ENCODE measurements at places on chromosomes 1 and 21. TPM values are rescaled to one million over a fixed set of nuclear protein-coding genes. Genes with fewer than 3 reads are reported as not detected.

GRCh38 chr1:3539707-3540425 is 71.4 kb downstream of the MEGF6 start:
- H3K27ac ChIP-seq = no peak overlapping the region
- no peaks in the 10 kb centered on the region for H3K36me3 ChIP-seq
- H3K4me1 ChIP-seq = no peaks in the 10 kb centered on the region
- no peak for DNase-seq
- no peaks in the 10 kb centered on the region for H3K27me3 ChIP-seq

GRCh38 chr1:16122350-16122881 is 33.5 kb downstream of the EPHA2 start:
- H3K4me3 ChIP-seq = no peak overlapping the region
- no peak overlapping the region for H3K27ac ChIP-seq
- no peaks in the 10 kb centered on the region for H3K27me3 ChIP-seq
- no peak for DNase-seq

DNA sequence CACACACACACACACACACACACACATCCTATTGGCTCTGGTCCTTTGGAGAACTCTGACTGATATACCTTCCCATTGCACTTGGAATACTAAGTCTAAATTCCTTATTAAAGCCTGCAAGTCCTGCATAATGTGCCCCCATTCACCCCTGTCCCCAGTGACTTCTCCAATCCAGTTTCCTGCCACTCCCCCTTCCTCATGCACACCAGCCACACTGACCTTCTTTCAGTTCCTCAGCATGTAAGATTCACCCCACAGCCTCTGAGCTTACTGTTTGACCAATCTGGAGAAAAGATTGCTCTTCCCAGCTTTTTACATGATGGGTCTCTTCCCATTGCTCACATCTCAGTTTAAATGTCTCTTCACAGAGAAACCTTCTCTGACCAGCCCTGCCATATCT is 146.6 kb downstream of the TBX15 start:
- H3K27ac ChIP-seq = peak overlapping the region; percentile 29
- no peaks in the 10 kb centered on the region for H3K36me3 ChIP-seq
- no peaks in the 10 kb centered on the region for H3K27me3 ChIP-seq
- no peak for DNase-seq
- H3K4me1 ChIP-seq = no peaks in the 10 kb centered on the region

GRCh38 chr21:33677450-33677849 is 35.1 kb downstream of the ITSN1 start:
- no peak overlapping the region for H3K27ac ChIP-seq
- H3K36me3 ChIP-seq = no peaks in the 10 kb centered on the region
- no peak for DNase-seq
- H3K27me3 ChIP-seq = no peaks in the 10 kb centered on the region
- no peak overlapping the region for H3K4me3 ChIP-seq
- H3K4me1 ChIP-seq = peaks cover 27% of the 10 kb centered on the region

DNA sequence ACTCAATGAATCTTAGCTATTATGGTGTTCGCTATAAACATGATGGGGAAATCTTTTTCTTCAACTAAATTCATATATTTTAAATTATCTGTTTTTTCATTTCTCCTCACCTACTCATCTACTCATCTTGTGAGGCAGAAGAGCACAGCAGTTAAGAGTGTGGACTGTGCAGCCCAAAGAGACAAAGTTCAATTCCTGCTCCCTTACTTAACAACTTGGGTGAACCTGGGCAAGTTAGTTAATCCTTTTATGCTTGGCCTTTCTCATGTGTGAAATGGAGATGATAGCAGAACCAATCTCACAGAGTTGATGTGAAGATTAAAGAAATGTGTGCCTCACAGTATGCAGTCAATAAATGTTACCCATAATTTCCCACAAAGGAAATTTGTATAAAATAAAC is 168.2 kb downstream of the GPATCH2 start:
- no peak overlapping the region for H3K4me3 ChIP-seq
- no peak overlapping the region for H3K27ac ChIP-seq
- no peak for DNase-seq
- peaks cover 18% of the 10 kb centered on the region for H3K36me3 ChIP-seq

Gene C1orf56
- total RNA-seq = 6.3 TPM

Gene POU2F1
- 40.1 TPM for total RNA-seq

Gene A3GALT2
- not detected for total RNA-seq

DNA sequence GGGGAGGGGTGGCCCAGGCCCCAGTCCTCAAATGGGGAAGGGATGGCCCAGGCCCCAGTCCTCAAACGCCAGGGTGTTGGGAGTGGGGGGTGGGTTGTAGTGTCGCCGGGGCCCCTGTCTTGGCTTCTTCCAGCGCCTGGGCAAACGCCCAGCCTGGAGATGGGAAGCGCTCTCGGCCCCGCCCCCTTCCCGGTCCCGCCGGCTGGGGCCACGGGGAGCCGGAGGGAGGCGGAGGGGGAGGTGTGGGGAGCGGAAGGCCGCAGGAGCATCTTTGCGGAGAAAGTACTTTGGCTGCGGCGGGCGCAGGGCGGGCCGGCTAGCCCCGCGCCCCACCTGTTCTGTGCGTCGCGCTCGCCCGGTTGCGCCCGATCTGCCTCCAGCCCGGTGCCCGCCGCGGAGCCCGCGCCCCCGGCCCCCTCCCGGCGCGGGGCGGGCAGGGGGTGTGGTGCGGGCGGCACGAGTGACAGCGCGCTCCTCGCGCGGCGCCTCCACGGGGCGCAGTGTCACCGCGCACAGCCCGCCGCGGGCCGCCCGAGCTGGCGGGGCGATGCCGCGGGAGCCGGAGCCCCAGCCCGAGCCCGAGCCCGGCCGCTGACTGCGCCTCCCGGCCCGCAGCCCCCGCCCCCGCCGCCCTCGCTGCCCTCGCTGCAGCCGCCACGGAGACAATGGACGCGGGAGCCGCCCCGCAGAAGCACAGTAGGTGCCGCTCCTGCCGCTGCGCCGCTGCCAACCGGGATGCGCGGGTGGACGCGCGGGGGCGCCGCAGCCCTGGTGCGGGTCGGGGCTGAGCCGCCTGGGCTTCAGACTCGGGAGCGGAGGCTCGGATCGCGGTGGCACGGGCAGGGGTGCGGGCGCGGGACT is 31.1 kb upstream of the PEX10 start:
- DNase-seq = peak; percentile 41
- H3K27ac ChIP-seq = no peak overlapping the region
- H3K4me1 ChIP-seq = peaks cover 10% of the 10 kb centered on the region
- H3K36me3 ChIP-seq = no peaks in the 10 kb centered on the region
- no peak overlapping the region for H3K4me3 ChIP-seq

DNA sequence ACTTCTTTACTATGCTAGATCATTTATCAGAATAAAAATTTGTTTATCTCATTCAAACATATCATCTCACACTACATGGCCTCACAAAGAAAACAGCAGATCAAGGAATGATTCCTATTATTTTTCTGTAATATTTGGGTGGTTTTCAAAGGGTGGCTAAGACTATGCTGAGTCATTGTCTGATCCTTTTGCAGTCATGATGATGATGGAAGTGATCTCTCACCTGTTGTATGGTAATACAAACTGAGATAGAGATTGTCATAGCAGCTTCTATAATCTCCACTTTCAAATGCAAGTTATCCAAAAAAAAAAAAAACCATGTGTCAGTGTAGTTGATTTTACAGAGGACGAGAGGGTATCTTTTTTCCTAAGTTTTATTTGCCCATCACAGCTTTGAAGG is 37.2 kb upstream of the GBP5 start:
- no peak for DNase-seq
- H3K4me1 ChIP-seq = peaks cover 9% of the 10 kb centered on the region
- peaks cover 3% of the 10 kb centered on the region for H3K36me3 ChIP-seq
- H3K27me3 ChIP-seq = no peaks in the 10 kb centered on the region

- no peaks in the 10 kb centered on the region for H3K36me3 ChIP-seq
- no peak overlapping the region for H3K27ac ChIP-seq
- no peak overlapping the region for H3K4me3 ChIP-seq
- H3K27me3 ChIP-seq = no peaks in the 10 kb centered on the region
Measured at GRCh38 chr1:31505911-31506497, 70.3 kb upstream of the TINAGL1 start.

Gene THEM5
- total RNA-seq = not detected

Gene SUSD4
- total RNA-seq = 0.56 TPM

Gene UBL4B
- not detected for total RNA-seq

DNA sequence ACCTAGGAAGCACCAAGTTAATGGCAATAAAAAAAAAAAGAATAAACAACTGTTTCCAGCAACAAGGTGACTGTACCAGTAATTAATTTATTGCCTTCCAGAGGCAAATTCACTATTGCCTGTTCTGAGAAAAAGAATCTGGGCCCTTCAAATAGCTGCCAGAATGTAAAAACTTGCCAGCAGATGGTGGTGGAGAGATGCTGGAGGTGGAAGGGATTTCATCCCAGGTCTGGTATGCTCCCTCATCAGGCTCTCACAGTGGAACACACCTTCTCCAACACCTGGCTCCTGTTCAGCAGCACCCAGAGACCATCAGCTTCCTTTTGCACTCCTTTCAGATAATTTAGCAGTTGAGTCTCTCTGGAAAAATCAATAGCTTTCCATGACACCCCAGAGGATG is 792.9 kb upstream of the ADAMTS5 start:
- no peaks in the 10 kb centered on the region for H3K36me3 ChIP-seq
- peaks cover 22% of the 10 kb centered on the region for H3K4me1 ChIP-seq
- H3K4me3 ChIP-seq = no peak overlapping the region

GRCh38 chr1:17770983-17771382 is 15.8 kb downstream of the ACTL8 start:
- peaks cover 19% of the 10 kb centered on the region for H3K4me1 ChIP-seq
- no peak overlapping the region for H3K4me3 ChIP-seq
- no peak overlapping the region for H3K27ac ChIP-seq
- no peaks in the 10 kb centered on the region for H3K27me3 ChIP-seq
- H3K36me3 ChIP-seq = no peaks in the 10 kb centered on the region
- DNase-seq = no peak

Gene LDLRAD2
- 0.55 TPM for total RNA-seq

Gene DDOST
- 175 TPM for total RNA-seq

- H3K27me3 ChIP-seq = peaks cover 61% of the 10 kb centered on the region
- no peak overlapping the region for H3K4me3 ChIP-seq
- H3K4me1 ChIP-seq = no peaks in the 10 kb centered on the region
- H3K36me3 ChIP-seq = no peaks in the 10 kb centered on the region
- peak; percentile 66 for DNase-seq
Measured at GRCh38 chr1:29736582-29737188, 500.4 kb downstream of the PTPRU start.

GRCh38 chr1:53769780-53770179 is 30.8 kb upstream of the GLIS1 start:
- H3K4me1 ChIP-seq = peaks cover 9% of the 10 kb centered on the region
- no peak for DNase-seq
- no peak overlapping the region for H3K4me3 ChIP-seq
- no peak overlapping the region for H3K27ac ChIP-seq

- peaks cover 13% of the 10 kb centered on the region for H3K27me3 ChIP-seq
- H3K27ac ChIP-seq = no peak overlapping the region
- no peaks in the 10 kb centered on the region for H3K36me3 ChIP-seq
- H3K4me1 ChIP-seq = no peaks in the 10 kb centered on the region
- H3K4me3 ChIP-seq = no peak overlapping the region
- no peak for DNase-seq
Measured at GRCh38 chr1:22177354-22178003, 34.6 kb upstream of the WNT4 start.

- DNase-seq = no peak
- no peak overlapping the region for H3K27ac ChIP-seq
- H3K4me3 ChIP-seq = no peak overlapping the region
- no peaks in the 10 kb centered on the region for H3K27me3 ChIP-seq
Measured at GRCh38 chr1:89538361-89538760, 13.7 kb downstream of the LRRC8B start.

Gene KIF26B
- total RNA-seq = 6.2 TPM

DNA sequence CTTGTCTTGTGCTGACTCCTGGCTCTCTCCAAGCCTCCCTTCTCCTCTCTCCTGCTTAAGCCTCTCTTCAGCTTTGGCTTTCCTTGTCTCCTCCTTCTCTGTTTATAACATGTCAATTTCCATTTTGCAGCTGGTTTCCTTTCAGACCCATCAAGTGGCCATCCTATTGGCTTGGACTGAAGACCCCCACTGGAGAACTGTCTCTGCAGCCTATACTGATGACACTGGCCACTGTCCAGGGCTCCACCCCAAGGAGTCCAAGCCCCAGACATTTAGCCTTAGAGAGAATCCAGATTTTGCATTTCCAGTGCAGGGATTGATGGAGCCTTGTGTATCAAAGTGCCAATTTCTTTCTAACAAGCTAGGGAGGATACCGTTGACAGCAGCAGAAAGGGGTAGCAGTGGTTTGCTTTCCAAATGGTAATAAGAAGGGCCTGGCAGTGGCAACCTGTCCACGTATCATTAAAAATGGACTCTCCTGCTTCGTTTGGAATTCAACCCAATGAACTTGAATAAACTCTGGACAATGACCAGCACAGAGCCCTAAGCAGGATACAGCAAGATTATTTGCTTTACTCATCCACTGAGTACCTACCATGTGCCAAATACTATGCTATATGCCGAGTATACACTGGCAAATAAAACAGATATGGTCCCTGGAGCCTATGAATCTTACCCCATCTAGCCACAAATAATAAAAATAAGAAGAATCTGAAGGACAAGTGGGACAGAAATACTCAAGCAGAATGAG is 6.5 kb downstream of the OVAAL start:
- no peak overlapping the region for H3K27ac ChIP-seq
- no peaks in the 10 kb centered on the region for H3K27me3 ChIP-seq
- peaks cover 18% of the 10 kb centered on the region for H3K4me1 ChIP-seq
- DNase-seq = no peak
- H3K4me3 ChIP-seq = no peak overlapping the region
- no peaks in the 10 kb centered on the region for H3K36me3 ChIP-seq

DNA sequence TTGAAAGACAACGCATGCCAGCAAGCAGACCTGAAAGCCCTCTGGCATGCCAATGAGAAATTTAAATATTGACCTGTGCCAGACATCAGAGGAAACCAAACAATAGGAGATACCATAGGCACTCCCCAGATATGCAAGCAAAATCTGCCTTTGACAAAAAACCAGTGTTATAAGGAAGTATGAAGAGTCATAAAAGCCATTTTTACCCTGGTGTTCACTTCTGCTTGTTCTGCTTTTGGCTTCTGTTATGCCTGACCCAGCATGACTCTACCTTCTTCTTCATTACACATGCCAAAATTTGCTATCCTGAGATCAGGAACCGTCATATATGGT is 26.4 kb downstream of the NPHS2 start:
- no peaks in the 10 kb centered on the region for H3K4me1 ChIP-seq
- no peak overlapping the region for H3K27ac ChIP-seq
- DNase-seq = no peak
- no peak overlapping the region for H3K4me3 ChIP-seq
- no peaks in the 10 kb centered on the region for H3K36me3 ChIP-seq

DNA sequence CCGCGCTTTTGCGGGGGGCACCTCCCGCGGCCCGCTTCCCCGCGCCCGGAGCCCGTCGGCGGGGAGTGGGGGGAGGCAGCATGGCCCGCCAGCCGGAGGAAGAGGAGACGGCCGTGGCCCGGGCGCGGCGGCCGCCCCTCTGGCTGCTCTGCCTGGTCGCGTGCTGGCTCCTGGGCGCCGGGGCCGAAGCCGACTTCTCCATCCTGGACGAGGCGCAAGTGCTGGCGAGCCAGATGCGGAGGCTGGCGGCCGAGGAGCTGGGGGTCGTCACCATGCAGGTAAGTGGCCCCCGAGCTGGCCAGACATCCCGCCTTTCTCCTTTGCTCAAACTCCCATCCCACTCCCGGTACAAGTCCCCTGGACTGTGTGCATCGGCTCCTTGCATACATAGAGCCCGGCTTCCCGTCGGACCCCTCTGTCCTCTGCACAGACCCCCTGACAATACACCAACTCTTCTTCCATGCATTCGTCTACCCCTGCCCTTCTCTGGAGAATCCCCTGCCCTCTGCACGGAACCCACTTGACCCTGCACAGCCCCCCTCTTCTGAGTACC is 812 bp downstream of the CACHD1 start:
- H3K4me1 ChIP-seq = peaks cover 43% of the 10 kb centered on the region
- peak; percentile 36 for DNase-seq
- peak overlapping the region; percentile 94 for H3K4me3 ChIP-seq
- H3K27ac ChIP-seq = peak overlapping the region; percentile 97
- no peaks in the 10 kb centered on the region for H3K36me3 ChIP-seq
